ENCODE measurements at places on chromosomes 11 and 22. TPM values are rescaled to one million over a fixed set of nuclear protein-coding genes. Genes with fewer than 3 reads are reported as not detected.
A peak's percentile ranks its signal among the peaks of the same experiment; 100 is the strongest.

Gene KCNK4
- not detected for total RNA-seq

DNA sequence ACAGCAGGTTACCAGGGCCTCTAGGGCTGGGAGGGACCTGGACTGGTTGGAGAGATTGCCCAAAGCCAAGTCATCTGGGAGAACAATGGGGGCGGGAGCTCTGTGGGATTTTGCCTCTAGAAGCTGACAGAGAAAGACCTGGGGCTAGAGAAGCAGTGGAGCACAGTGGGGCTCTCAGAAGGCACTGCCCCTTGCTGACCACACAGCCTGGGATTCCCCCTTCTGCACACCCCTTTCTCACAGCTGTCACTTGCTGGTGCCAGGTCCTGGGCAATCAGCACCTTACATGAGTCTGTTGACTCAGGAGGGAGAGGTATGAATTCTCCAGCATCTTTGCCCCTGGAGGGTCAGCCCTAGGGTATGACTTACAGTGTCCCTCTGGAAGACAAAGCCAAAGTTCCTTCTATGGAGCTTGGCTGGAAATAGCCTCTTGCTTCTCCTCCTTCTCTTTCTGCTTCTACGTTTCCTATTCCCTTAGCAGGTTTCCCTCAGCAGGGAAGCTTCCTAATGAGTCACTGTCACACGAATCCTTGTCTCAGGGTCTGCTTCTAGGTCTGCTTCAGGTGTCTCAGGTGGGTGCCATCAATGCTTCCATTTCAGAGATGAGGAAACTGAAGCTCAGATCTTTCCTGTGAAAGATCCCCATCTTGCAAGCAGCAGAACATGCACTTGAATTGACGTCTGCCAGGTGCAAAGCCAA lies 27.0 kb downstream of the GDPD5 start:
- DNase-seq: no peak

- DNase-seq: no peak
Measured at GRCh38 chr11:2732261-2732939, 32.6 kb upstream of the KCNQ1OT1 start.

- peak; percentile 27 for DNase-seq
Measured at GRCh38 chr11:56932572-56933220, 56.0 kb upstream of the OR5AK2 start.

DNA sequence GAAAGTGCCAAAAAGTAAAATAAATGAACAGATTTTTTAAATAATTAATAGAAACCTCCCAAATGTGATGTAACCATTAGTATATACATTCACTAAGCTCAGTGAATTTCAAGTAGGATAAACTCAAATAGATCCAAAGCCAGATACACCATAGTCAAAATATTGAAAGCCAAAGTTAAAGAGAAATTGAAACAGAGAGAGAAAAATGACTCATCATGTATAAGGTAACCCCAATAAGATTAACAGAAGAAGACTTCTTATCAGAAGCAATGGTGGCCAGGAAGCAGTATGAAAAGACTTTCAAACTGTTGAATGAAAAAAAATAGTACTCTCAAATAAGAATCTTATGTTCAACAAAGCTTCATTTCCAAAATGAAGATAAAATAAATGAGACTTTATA lies 70.5 kb downstream of the LUZP2 start:
- no peak for DNase-seq

DNA sequence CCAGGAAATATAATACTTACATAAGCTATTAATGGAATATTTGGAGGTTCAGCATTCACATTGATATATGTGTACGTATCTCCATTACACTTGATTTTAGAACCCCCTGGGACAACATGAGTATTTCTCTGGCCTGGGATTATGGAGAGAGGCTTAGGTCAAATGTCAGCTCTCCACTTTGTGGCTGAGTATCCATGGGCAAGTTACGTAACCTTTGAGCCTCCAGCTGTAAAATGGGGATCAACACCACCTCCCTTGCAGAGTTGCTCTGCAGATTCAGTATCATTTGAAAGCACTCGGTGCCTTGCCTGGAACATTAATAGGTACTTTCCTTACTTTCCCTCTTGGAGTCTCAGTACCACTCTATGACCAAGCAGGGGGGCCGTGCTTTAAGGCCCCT lies 33.2 kb downstream of the C22orf31 start:
- no peak for DNase-seq

Gene IFITM1
- total RNA-seq: 15.7 TPM
